Stimulated activated CD8-positive, alpha-beta memory T cell treated with anti-CD3 and anti-CD28 coated beads, Interleukin-15, amount 100 ng/mL, for 1 hour (primary cell): ENCODE measurements at places on chromosomes 16 and 17.
A peak's percentile ranks its signal among the peaks of the same experiment; 100 is the strongest.

DNA sequence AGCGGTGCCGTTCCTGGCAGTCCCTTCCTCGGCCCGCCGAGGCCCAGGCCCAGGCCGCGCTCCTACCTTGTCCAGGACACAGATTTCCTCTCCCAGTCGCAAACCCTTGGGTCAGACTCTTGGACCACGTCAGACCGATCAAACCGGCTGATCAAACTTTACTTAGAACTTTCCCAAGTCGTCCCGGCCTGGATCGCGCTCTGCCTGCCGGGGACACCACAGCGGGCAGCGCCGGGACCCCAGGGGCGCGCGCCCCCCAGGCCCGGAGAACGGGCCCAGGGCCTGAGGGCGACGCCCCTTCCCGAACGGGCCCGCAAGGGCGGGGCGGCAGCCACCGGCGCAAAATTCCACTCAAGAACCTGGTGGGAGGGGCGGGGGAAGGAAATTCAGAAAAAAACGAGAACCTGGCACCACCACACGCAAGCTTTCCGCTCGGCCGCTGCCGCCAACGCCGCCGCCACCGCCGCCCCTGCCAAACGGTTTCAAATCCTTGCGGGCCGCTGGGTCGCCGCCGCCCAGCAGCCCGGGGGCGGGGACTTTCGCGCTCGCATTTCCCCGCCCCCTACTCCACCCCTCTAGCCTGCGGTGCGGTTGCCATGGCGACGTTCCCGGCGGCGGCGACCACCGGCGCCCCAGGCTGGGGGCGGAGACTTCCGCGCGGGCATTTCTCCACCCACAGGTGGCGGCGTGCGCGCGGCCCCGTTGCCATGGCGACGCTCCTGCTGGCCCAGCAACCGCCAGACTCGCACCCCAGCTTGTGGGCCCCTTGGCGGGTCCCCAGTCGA is at the start of gene CEP112:
Gene CEP112 (minus strand): TSS at position 541 of the 785 bp plus-strand sequence.
- peak; percentile 77 for DNase-seq

DNA sequence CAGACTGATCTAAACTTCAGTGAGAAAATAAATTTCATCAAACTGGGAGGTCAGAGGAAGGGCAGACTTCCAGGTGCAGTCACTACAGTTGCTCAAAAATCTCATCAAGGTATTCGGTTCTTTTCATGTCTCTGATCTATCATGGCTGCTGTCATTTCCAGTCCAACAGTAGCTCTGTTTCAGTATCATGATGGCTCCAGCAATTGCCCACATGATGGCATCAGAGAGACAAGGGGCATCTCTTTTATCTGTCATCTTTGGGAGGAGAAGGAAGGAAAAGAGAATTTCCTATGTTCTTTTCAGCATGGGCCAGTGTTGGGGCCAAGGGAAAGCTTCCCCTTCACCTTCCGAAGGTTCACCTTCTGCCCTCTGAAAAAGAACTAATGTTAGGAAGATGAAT is 504.9 kb upstream of the HSBP1 start:
- no peak for DNase-seq

DNA sequence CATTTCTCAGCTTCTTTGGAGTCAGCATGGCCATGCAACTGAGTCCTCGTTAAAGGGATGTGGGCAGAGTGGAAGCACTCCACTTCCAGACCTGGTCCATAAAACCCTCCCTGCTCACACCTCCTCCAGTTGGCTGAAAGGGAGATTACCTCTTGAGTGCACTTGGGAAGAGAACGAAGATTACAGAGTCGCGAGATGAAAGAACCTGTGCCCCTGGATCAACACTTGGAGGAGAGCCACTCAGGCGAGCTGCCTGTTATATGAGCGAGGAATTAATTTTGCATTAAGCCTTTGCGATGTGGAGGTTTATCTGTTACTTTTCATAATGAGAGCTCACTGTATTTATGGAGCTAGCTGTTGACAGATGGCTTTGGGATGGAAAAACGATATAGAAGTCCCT is 147.9 kb downstream of the MAF start:
- DNase-seq = no peak

- peak; percentile 39 for DNase-seq
Observed at GRCh38 chr17:47663912-47664623, 14.3 kb downstream of the KPNB1 start.

GRCh38 chr16:67428146-67428731 is 2.7 kb upstream of the HSD11B2 start:
- DNase-seq = peak; percentile 13

GRCh38 chr17:57044976-57045867 is 39.8 kb upstream of the AKAP1 start:
- no peak for DNase-seq

DNA sequence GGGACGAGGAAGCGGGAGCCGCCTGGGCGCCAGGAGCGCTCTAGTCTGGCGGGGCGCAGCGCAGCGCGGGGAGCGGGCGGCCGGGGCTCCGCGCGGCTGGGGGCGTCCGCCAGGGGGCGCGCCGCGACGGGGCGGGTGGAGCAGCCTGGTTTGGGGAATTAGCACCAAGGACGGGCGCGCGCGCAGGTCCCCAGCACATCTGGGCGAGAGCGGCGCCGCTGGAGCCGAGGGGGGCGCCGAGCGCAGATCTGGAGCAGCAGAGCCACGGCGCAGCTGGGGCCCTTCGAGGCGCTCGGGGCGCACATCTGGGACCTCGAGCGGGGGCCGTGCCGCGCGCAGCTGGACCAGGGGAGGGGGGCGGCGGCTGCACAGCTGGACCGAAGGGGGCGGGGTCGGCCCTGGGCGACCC is at the start of gene NXPH3:
Gene NXPH3 (plus strand): TSS at position 193 of the 409 bp plus-strand sequence. CDS start 349 bp downstream, outside the sequence.
- DNase-seq = peak; percentile 18

DNA sequence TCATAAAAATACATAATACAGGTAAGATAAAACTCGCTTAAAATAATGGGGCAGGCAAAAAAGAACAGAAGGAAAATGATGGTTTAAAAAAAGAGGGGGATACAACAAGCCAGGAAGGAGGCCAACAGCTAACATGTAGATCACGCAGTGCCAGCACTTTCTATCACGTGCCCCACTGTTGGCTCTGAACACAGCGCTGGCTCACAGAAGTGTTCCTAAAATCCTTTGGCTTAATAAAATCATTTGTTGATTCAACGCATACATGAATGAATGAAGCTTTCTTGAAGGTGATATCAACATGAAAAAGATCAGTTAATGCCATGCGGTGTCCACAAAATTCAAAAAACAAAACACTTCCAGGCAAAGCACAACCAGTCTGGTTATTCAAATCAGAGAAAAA is 8.5 kb downstream of the ITGAE start:
- DNase-seq = no peak

DNA sequence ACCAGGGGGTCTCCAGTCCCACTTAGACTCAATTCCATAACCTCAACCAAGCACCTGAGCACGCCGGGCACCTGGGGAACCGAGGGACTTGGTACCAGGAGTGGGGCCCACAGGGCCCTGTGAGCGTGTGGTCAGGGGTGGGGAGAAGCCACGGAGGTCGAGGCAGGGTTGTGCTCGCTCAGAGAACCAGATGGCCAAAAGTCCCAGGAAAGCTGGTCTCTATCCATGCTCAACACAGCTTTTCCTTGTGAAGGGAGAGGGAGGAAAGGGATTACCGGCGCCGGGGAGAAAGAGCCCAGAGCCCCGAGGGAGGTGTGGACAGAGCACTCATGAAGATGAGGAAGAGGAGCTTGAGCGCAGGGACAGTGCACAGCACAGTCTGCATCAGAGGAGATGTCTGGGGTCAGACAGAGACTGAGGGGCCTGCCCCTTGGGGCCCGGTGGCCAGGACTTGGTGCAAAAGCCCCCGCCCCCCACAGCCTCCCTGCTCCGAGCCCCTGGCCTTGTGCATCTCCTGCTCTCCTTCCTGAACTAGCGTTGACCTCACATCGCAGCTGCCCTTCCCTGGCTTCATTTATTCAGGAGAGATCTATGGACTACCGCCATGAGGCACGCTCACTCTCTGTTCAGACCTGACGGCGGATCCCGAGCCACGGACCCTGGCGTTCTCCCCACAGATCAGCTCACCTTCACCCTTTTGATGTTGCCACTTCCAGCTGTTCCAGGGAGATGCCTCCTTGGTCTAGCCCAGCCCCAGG is 355.4 kb upstream of the TNRC6C start:
- DNase-seq = no peak

GRCh38 chr17:18859256-18859655 is 1.3 kb downstream of the PRPSAP2 start:
- DNase-seq = no peak

- no peak for DNase-seq
Observed at GRCh38 chr17:50601823-50602375, 32.8 kb upstream of the ABCC3 start.

DNA sequence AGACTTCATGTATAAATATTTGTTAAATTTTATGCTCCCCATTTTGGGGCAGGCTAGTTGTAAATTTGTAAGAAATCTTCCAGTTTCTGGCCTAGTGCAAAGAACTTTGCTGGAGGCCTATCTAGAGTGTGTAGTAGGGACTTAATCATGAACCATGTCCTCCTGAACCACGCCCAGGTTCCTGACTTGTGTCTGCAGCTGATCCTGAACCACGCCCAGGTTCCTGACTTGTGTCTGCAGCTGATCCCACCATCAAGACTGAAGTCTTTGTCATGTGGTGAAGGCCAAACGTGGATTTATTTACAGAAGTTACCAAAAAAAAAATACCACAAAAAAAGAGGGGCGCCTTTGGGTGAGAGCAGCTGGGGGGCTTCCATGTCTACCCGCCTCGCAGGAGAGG is 33.1 kb downstream of the LMF1 start:
- DNase-seq = no peak

- no peak for DNase-seq
Observed at GRCh38 chr17:15910791-15911190, 34.1 kb upstream of the ADORA2B start.

- no peak for DNase-seq
Observed at GRCh38 chr16:23324727-23325126, 22.6 kb downstream of the SCNN1B start.

DNA sequence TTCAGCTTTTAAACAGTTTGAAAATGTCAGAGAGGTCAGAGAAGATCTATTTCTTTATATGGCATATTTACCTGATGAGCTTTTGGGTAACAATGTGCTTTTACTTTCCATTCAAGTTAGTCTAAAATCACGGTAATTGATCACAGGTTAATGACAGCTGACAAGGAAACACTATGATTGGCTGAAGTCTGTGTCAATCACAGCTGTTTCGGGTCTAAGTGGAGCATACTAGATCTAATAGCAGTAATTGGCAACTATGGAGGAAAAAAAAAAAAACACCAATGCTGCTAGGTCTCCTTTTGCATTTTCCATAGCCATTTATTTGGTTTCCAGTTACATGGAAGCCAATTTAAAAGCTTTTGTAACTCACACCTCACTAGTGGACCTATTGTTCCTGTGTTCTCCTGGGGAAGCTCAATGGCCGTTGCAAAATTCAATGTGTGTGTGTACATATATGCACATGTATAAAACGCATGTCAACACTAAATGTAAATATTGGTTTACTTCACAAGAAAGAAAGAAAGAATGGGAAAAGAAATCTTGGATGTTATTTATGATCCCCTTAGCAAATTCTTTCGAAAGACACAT is 568.3 kb upstream of the ZFHX3 start:
- DNase-seq = no peak

- no peak for DNase-seq
Observed at GRCh38 chr17:55432358-55433028, 10.9 kb upstream of the MMD start.

- no peak for DNase-seq
Observed at GRCh38 chr17:15039366-15039765, 225.8 kb downstream of the PMP22 start.

DNA sequence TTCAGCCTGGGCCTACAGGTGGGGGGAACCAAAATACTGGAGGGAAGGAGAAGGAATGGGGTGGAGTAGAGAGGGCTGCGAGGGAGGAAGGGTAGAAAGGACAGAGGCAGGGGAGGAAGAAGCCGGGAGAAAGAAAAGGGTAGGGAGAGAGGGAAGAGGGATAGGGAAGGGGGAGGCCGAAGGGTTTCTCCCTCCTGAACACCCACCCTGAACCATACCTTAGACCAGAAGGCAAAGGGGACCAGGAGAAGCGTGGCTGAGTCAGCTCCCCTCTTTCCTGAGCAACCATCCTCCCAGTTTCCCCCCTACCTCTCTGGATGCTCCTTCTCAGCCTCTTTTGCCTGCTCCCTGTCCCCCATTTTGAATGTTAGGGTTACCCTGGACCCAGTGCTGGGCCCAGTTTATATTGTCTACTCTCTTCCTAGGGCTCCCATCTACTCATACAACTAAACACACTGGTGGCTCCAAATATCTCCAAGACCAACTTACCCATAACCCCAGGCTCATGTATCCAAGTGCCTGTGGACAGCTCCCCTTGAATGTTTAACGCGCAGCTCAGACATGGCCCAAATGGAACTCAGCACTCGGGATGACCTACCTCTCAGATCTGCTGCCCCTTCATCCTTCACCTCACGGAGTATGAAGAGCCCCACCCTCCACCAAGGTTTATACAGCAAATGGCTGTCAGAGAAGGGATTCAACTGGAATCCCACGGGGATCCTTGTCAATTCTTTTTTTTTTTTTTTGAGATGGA is 7.8 kb downstream of the TSPOAP1 start:
- no peak for DNase-seq

- DNase-seq = no peak
Observed at GRCh38 chr16:83268169-83268568, 539.6 kb upstream of the HSBP1 start.

GRCh38 chr17:82064433-82065192 is 991 bp downstream of the DUS1L start:
- no peak for DNase-seq

GRCh38 chr17:37388266-37388665 is 12.5 kb downstream of the C17orf78 start:
- no peak for DNase-seq

- no peak for DNase-seq
Observed at GRCh38 chr17:59830007-59830630, 62.6 kb downstream of the TUBD1 start.

GRCh38 chr17:58358408-58359172 is 6.6 kb upstream of the SUPT4H1 start:
- DNase-seq = no peak

- DNase-seq = no peak
Observed at GRCh38 chr17:80872501-80873306, 118.9 kb upstream of the CHMP6 start.

- no peak for DNase-seq
Observed at GRCh38 chr16:87250431-87250960, 66.7 kb downstream of the C16orf95 start.

- DNase-seq = peak; percentile 83
Observed at GRCh38 chr17:8221663-8222379, 11.4 kb upstream of the AURKB start.

GRCh38 chr17:37422971-37423625 is 16.4 kb downstream of the TADA2A start:
- no peak for DNase-seq

DNA sequence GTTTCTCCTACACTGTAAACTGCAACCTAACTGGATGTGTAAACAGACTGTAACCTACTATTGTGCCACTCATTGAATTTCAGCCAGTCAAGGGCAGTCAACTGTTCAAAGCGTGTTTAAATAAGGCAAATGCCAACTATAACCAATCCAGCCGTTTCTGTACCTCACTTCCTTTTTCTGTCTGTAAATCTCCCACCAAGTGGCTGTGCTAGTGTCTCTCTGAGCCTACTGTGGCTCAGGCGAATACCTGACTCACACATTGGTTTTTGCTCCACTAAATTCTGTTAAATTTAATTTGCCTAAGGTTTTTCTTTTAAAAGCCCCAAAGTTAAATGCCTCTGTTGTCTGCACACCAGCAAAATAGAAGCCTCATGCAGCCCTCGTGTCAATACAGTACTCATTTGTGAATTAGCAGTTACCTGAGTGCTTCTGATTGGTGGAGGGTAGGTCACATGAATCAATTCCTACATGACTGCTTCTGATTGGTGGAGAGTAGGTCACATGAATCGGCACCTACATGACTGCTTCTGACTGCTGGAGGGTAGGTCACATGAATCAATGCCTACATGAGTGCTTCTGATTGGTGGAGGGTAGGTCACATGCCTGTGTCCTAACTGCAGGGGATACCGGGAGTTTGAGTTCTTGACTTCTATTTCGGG is 31.1 kb upstream of the CCR7 start:
- no peak for DNase-seq
